ENCODE measurements at places on chromosomes 4 and X.

DNA sequence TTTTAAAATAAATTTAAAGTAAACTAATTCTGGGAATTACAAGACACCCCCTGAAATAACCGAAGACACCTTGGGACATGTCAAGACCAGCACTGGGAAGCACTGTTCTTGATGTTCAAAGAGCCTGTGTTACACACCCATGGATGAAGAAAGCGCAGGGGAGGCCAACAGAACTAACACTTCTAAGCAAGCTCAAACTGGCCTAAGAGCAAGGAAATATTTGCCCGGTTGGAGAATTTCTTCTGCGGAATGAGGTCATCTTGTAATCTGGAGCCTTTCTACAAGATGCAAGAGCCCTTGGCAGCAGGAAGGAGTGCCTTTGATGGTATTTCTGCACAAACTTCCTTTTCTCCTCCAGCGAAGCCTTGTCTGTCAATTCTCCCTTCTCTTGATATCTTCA is 9.3 kb upstream of the EFHC2 start:
- DNase-seq: no peak

- no peak for DNase-seq
Measured at GRCh38 chrX:15404401-15405096, 20.3 kb upstream of the VEGFD start.

GRCh38 chr4:25075851-25076250 is 45.1 kb upstream of the LGI2 start:
- DNase-seq: no peak

GRCh38 chr4:159697322-159698283 is 594.7 kb downstream of the RAPGEF2 start:
- DNase-seq: no peak

DNA sequence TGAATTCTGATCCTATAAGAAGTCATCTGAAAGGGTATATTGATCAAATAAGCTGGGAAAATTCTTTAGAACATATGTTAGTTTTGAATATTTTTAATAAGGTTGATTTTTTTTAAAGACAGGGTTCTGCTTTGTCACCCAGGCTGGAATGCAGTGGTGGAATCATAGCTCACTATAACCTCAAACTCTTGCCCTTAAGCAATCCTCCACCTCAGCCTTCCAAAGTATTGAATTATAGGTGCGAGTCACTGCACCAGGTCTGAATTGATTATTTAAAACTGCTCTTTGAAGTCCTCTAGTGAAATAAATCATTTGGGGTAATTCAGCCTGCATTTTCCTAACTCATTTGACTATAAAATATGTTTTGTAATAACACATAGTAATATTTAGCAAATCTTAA is 812.3 kb downstream of the PDHA2 start:
- no peak for DNase-seq

DNA sequence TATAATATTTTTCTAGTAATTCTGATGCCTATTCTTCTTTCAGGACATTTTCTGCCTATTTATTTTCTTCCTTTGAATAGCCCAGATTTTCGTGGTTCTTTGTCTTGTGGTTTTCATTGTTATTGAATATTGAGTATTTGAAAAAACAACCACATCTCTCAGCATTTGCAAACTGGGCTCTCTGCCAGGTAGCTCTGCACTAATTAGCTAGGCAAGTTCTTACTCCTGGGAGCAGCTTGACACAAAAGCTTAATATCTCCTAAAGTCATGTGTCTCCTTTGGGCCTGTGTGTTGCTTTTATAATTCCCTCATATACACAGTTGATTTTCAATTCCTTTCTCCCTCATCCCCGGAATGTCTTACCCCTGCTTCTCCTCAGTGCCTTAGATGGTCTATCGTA is 413.5 kb upstream of the GRIA3 start:
- DNase-seq: no peak

DNA sequence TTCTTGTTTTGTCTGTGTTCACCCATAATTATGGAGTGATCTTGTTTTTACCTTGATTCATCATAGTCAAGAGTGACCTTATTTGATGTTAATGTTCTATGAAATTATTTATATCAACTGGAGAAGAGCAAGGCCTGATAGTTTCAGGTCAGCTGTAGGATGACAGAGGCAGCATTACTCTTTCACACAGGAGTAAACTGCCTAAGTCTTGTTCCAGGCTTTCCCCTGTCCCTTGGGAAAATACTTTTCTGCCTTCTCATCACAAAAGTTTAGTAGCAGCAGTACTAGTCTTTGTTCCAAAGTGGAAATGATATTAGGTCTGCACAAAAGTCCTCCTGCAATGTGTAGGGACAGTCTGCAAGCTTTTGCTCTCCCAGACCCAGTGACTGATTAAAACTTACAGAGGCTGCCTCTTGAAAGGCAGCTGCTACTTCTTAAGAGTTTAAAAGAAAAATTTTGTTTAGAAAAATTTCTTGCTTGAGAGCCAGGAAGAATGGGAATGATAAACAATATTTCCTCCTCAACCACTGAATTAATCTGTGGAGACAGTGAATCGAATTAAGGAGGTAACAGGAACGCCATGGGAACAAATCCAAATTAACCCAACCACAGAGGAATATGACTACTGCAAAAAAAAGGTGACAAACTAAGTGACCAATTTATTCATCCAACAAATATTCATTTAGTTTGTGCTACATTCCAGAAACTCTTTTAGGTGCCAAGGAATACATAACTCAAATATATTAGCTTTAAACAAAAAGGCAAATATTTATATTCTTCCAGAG is 991.4 kb upstream of the PABPC4L start:
- no peak for DNase-seq

GRCh38 chrX:127457161-127457560 is 595.0 kb downstream of the ACTRT1 start:
- DNase-seq: no peak

DNA sequence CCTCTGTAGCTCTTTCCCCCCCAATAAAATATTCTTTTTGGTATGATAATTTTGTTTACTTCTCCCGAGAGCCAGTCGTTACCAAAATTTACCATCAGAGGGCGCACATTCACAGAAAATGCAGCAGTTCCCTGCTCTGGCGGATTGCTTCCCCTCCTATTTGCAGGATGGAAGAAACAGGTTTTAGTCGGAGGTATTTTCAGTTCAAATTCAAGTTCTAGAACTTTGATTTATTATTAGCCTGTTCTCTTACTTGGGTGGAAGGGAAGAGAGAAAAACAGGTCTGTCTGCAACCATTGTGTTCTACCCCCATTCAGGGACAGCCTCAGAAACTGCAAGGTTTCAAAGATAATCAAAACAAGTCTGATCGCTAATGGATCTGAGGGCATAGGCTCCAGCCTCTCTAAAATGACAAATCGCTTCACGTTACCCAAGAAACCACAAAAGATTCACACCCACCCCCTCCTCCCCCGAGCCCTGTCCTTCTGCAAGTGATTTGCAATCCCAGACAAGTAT is 263.8 kb upstream of the RPS6KA3 start:
- peak; percentile 41 for DNase-seq

GRCh38 chr4:102157984-102158383 is 187.3 kb downstream of the SLC39A8 start:
- no peak for DNase-seq

GRCh38 chr4:86356425-86357210 is 3.2 kb downstream of the MAPK10 start:
- DNase-seq: no peak

GRCh38 chrX:66638591-66639500 is at the start of gene EDA2R:
Gene EDA2R, minus strand, starts transcription at chrX:66639078. Its CDS starts 23,058 bp downstream, at chrX:66616020.
- DNase-seq: peak; percentile 21

DNA sequence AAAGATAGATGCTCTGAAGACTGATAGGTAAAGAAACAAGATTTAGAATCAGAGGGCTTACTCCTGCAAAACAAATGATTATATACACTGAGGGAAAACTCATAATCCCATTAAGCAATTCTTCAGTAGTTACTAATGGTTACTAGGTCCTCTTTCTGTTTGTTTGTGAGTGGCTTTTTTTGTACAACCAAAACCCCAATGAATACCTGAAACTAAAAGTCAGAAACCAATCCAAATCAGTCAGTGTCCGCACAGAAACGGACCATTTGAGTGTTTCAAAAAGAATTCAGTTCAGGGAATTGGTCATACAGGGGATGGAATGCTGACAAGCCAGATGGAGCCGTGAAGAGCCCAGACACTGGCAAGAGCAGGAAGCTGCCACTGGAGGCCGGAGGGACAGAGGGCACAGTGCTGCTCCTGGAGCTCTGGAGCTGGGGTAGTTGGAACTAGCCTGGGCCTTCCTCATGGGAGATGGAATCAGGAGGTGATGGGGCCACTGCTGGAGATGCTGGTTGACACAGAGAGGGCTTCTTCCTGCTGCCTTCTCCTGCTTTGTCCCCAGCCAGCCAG is 31.9 kb downstream of the SETD7 start:
- DNase-seq: no peak

GRCh38 chrX:134998246-134998645 is 7.5 kb downstream of the SMIM10 start:
- DNase-seq: no peak

GRCh38 chr4:21628116-21628670 is 320.4 kb downstream of the KCNIP4 start:
- no peak for DNase-seq

- no peak for DNase-seq
Measured at GRCh38 chr4:143726714-143727113, 26.2 kb upstream of the FREM3 start.

- no peak for DNase-seq
Measured at GRCh38 chrX:107662824-107663223, 34.5 kb downstream of the PRPS1 start.

- no peak for DNase-seq
Measured at GRCh38 chr4:3285558-3286334, 7.1 kb upstream of the RGS12 start.

- DNase-seq: no peak
Measured at GRCh38 chrX:134735015-134735414, 76.7 kb upstream of the PLAC1 start.

- no peak for DNase-seq
Measured at GRCh38 chr4:8306511-8307021, 37.0 kb downstream of the HTRA3 start.

GRCh38 chr4:108449129-108449528 is 171.2 kb upstream of the RPL34 start:
- DNase-seq: no peak

DNA sequence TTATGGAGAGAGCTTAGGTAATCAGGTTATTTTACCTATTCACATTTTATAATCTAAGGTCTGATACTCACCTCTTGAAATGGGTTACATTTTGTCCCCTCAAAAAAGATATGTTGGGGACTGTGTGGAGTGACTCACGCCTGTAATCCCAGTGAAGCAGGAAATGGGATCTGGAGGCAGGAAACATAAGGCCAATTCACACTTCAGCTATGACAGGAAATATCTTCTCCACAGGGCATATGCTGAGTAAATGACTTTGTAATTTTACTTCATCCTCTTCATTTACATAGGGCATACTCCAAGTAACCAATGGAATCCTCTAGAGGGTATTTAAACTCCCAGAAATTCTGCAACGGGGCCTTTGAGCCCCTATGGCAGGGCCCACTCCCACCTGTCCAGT is 54.8 kb upstream of the ZMAT1 start:
- DNase-seq: no peak

GRCh38 chr4:102637391-102637790 is 123.4 kb downstream of the MANBA start:
- DNase-seq: no peak

GRCh38 chr4:20544645-20545044 is 155.6 kb upstream of the PACRGL start:
- DNase-seq: no peak

DNA sequence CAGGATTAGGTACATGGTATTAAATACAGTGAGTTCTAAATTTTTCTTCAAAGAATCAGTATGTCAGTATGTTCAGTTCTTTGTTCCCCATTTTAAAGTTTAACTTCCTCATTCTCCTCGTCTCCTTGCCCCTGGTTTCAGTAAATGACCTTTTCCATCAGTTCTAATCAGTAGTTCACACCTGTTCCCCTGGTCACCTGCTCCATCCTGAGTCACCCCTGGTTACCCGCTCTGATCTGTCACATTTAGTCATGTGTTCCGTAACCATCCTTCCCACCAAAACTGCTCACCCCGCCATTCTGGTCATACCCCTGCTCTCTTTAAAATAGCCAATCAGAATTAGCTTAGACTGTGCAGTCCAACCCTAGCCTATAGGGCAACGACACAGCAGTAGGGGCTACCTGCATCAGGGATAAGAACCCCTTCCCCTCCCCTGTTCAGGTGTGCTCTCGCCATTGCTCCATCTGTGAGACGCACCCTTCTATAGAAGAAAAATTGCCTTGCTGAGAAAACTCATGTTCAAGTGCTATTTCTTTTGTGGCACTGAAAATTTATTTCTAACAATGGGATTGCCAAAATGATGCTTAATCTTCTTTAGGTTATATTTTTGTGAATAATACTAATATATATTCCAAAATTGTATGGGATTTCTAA is 181.3 kb downstream of the OR13H1 start:
- DNase-seq: no peak

DNA sequence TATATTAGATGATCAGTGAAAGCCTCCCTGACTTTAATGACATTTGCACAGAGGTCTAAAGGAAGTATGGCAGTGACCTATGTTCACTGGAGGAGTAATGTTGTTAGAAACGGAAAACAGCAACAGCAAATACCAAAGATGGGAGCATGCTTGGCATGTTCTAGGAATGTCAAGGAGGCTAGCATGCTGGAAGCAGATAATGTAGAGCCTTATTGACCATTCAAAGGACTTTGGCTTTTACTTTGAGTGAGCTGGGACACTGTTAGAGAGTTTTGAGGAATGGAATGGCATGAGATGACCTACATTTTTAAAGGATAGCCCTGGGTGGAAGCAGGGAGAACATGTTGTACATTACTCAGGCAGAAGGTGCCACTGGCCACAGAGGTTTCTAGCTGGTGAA is 6.0 kb downstream of the RPA4 start:
- no peak for DNase-seq

DNA sequence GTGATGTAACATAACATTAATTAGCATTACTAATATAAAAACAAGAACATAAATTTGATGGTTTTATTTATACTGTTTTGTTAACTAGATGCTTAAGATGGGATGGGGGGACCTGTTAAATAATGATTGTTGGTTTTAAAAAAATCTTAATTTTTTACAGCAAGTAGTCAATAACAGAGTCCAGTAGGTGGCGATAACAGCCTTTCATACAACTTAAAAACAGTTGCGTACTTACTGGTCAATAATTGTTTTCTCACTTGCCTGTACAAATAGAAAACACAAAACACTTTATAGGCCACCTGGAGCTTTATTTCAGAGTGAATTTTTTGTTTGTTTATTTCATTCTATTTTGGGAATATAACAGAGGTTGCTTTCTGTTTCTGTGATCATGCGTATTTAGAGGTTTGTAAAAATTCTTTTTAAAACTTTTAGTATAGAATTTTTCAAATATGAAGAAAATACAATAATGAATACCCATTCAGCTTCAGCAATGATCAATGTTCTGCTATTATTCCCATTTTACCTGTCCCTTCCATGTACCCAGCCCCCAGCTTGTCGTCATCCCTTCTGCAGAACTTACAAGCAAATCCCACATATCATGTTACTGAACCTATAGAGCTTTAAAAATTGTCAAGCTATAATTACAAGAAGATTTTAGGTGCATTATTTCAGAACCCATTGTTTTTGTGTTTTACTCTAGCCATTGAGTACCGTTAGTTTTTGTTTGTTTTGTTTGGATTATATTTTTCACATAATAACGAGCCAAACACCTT is 97.1 kb downstream of the MRPL1 start:
- DNase-seq: no peak

Measured in CD4-positive, alpha-beta T cell (primary cell).